SK-N-MC (cell line): ENCODE measurements at places on chromosomes 4 and X.

DNA sequence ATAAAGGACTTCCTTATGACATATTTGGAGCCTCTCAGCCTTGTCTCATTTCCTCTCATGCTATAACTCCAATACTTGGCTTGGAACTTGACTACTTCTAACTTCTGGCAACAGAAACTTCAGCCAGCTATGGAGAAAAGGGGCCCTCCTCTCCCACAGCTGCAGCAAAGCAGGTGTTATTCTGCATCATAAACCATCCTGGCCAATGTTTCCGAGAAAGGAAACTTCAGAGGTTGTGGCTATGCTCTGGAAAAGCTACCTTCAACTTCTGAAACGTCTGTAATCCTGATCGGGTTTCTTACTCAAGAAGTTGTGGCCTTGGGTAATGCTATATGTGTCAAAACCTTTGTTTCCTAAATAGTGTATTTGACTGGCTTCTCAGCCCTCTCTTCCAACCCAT lies 109.5 kb upstream of the CDX4 start:
- no peak for DNase-seq

- no peak for DNase-seq
Observed at GRCh38 chr4:36997727-36998126, 246.8 kb upstream of the NWD2 start.

- DNase-seq: peak; percentile 28
Observed at GRCh38 chr4:87193958-87194675, 26.3 kb downstream of the KLHL8 start.

- DNase-seq: no peak
Observed at GRCh38 chrX:78330540-78330939, 3.1 kb upstream of the CYSLTR1 start.

GRCh38 chr4:130486186-130486585 lies 1390.2 kb downstream of the C4orf33 start:
- DNase-seq: no peak

DNA sequence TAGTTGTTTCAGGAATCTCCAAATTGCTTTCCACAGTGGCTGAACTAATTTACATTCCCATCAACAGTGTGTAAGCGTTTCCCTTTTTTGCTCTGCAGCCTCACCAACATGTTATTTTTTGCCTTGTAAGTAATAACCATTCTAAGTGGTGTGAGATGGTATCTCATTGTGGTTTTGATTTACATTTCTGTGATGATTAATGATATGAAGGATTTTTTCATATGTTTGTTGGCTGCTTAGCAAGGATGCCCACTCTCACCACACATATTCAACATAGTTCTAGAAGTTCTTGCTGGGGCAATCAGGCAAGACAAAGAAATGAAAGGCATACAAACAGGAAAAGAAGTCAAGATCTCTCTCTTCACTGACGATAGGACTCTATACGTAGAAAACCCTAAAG lies 472.4 kb downstream of the ZNF674 start:
- no peak for DNase-seq

DNA sequence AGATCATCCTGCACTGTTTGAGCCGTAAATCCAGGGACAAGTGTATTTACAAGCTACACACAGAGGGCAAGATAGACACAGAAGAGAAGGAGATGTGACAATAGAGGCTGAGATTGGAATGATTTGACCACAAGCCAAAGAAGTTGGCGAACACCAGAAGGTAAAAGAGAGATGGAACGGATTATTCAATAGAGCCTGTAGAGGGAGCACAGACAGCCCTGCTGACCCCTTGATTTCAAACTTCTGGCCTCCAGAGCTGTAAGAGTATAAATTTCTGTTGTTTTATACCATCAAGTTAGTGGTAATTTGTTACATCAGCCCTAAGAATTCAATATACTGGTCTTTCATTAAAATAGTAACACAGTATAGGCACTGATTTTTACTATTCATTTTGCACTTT lies 447.8 kb downstream of the FAT4 start:
- no peak for DNase-seq

DNA sequence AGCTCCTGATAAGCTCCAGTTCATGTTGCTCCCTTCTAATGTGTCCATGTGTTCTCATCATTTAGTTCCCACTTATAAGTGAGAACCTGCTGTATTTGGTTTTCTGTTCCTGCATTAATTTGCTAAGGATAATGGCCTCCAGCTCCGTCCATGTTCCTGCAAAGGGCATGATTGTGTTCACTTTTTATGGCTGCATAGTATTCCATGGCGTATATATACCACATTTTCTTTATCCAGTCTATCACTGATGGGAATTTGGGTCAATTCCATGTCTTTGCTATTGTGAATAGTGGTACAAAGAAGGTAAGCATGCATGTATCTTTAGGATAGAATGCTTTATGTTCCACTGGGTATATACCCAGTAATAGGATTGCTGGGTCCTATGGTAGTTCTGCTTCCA lies 197.2 kb upstream of the ITM2A start:
- DNase-seq: no peak

DNA sequence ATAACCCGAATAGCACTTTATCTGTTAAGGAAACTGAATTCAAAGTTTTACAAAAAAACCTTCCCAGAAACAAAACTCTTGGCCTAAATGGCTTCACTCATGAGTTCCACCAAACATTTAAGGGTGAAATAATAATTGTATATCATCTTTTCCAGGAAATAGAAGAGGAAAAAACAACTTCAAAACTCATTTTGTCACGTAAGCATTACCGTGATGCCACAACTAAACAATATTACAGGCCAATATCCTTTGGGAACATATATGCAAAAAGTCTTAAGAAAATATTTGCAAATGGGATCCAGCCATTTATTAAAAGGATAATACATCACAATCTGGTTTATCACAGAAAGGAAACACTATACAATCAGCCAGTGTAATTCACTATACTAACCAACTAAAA lies 130.1 kb upstream of the MAB21L2 start:
- no peak for DNase-seq

GRCh38 chr4:73224886-73225285 lies 33.7 kb downstream of the ANKRD17 start:
- no peak for DNase-seq

GRCh38 chr4:74504212-74504611 lies 59.3 kb downstream of the AREG start:
- DNase-seq: no peak

GRCh38 chr4:108762559-108763225 lies at the start of gene ETNPPL:
Gene ETNPPL, minus strand, starts transcription at chr4:108763053. Its CDS starts 155 bp downstream, at chr4:108762898.
- DNase-seq: no peak
